Left ventricle myocardium inferior (tissue), 1 donor: ENCODE measurements at places on chromosomes 7 and 10.

- no peak overlapping the region for H3K4me3 ChIP-seq
- H3K4me1 ChIP-seq, result peaks cover 16% of the 10 kb centered on the region
- no peak for DNase-seq
- H3K27me3 ChIP-seq, result no peaks in the 10 kb centered on the region
Observed at GRCh38 chr10:78859266-78859665, 209.5 kb upstream of the ZMIZ1 start.

- no peaks in the 10 kb centered on the region for H3K36me3 ChIP-seq
- no peak overlapping the region for H3K4me3 ChIP-seq
- H3K27me3 ChIP-seq, result no peaks in the 10 kb centered on the region
- H3K4me1 ChIP-seq, result peaks cover 82% of the 10 kb centered on the region
- no peak for DNase-seq
Observed at GRCh38 chr7:99124236-99124635, 19.7 kb downstream of the SMURF1 start.

DNA sequence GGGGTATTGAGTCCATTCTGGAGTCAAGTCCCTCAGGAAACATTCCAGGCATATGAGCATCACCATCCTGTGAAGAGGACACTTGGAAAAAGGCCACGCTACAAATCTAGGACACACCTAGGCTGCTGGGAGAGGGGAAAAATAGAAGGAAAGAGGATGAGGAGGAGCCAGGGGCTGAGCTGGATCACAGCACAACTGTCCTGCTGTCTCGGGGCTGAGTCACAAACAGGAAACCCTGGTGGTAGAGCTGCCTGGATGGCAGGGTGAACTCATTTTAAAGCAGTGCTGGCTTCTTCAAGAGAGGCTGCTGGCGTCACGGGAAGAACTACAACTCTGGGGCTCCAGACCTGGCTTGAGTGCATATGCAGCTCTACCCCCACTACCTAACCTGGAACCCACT lies 151.5 kb downstream of the RNF216 start:
- H3K27me3 ChIP-seq, result no peaks in the 10 kb centered on the region
- no peak overlapping the region for H3K4me3 ChIP-seq
- H3K27ac ChIP-seq, result no peak overlapping the region
- peaks cover 3% of the 10 kb centered on the region for H3K36me3 ChIP-seq

- H3K4me1 ChIP-seq, result no peaks in the 10 kb centered on the region
- no peaks in the 10 kb centered on the region for H3K36me3 ChIP-seq
- no peak overlapping the region for H3K27ac ChIP-seq
- H3K4me3 ChIP-seq, result no peak overlapping the region
Observed at GRCh38 chr7:67825356-67825755, 828.7 kb downstream of the TYW1 start.

- DNase-seq, result no peak
- H3K4me1 ChIP-seq, result peaks cover 31% of the 10 kb centered on the region
- H3K4me3 ChIP-seq, result peak overlapping the region; percentile 81
- H3K27ac ChIP-seq, result peak overlapping the region; percentile 97
- H3K36me3 ChIP-seq, result no peaks in the 10 kb centered on the region
Observed at GRCh38 chr10:932589-932988, 1.1 kb upstream of the LARP4B start.

GRCh38 chr10:58867683-58868082 lies 308.8 kb upstream of the PHYHIPL start:
- H3K4me3 ChIP-seq, result no peak overlapping the region
- no peak overlapping the region for H3K27ac ChIP-seq
- H3K36me3 ChIP-seq, result no peaks in the 10 kb centered on the region
- H3K4me1 ChIP-seq, result no peaks in the 10 kb centered on the region
- no peaks in the 10 kb centered on the region for H3K27me3 ChIP-seq

DNA sequence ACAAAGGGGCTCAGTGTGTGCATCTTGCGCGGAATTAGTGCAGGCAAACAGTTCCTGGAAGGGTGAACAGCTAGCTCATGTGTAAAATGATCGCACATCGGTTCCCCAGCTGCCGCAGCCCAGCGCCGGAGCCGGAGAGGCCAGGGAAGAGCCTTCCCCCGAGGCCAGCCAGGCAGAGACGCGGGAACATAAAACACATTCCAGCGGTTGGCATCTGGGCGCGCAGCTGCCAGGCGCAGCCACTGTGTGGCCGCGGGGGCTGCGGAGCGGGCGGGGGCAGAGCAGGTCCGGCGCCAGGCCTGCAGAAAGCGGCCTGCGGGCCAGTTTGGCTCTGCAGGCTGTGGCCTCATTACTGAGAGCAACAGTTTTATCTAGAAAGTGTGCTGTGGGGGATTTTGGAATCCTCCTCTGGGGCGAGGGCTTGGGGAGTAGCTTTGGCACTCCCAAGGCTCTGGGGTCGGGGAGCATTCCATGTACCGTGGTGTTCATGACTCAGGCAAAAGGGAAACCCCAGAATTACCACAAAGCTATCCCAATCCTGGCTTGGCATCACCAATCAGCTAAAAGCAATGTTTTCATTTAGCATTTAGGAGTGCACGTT lies 74.3 kb downstream of the SAMD9 start:
- H3K27me3 ChIP-seq, result no peaks in the 10 kb centered on the region
- DNase-seq, result peak; percentile 18
- peak overlapping the region; percentile 52 for H3K4me3 ChIP-seq
- H3K4me1 ChIP-seq, result peaks cover 5% of the 10 kb centered on the region
- H3K36me3 ChIP-seq, result no peaks in the 10 kb centered on the region
